ENCODE measurements at places on chromosomes 16 and 17.
A peak's percentile ranks its signal among the peaks of the same experiment; 100 is the strongest.

GRCh38 chr16:30485818-30486436 lies 13.4 kb downstream of the ITGAL start:
- DNase-seq: peak; percentile 3

DNA sequence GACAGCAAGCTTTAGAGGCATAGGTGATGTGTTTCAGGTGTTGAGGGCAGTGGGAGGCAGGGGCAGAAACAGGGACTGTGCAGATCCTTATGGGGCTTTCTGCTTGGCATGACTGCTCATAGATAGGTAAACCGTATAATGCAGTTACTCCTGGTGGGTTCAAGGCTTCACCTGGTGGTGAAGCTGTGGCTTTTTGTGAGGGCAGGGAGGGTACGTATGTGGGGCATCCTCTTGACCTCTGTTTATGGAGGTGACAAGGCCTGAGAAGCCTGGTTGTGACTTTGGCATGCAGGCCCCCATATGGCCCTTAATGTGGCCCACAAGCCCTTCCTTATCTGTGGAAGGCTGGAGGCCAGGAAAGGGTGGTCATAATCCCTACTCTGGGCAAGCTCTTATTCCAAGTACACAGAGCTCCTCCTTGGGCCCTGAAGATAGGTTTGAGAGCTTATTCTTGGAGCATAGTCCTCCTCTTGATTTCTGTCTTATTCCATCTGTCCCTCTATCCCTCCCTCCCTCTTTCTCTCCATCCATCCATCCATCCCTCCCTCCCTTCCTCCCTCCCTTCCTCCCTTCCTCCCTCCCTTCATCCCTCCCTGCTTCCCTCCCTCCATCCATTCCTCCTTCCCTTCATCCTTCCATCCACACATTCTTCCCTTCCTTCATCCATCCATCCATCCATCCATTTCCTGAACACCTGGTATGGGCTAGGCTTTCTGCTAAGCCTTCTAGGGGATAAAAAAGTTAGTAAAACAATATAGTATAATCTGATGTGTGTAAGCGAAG lies 1.3 kb upstream of the CCL16 start:
- DNase-seq: no peak

GRCh38 chr16:78307824-78308528 lies 208.5 kb downstream of the WWOX start:
- DNase-seq: no peak

GRCh38 chr16:89123001-89123830 lies 29.6 kb downstream of the ACSF3 start:
- DNase-seq: no peak

DNA sequence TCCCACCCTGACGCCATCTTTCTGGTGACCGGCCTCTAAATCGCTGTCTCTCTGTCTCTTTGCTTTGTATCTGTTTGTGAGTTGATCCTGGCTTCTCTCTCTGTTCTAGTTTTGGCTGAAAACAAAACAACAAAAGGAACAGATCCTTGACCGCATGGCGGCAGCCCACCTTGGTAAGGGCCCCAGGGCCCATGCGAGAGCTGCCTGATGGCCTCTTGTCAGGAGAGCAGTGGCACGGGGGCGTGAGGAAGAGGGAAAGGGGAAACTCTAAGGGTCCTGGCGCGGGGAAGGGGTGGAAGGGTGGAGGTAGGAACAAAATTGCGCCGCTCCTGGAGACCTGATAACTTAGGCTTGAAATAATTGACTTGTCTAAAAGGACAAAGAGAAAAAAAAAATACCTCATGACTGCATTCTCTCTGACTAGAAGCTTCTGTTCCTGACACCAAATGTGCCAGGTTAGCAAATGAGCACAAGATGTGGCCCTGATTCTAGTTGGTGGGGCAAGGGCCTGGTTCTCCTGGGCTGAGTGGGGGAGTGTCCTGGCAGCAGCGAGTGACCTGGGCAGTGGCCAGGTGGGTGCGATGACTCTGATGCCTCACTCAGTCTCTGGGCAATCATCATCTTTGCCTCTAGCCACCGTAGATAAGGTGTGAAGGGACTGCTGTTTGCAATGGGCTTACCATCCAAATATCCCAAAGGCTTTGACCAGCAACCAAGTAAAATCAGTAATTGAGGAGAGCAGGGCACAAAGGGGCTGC lies 66.0 kb downstream of the YPEL2 start:
- DNase-seq: no peak

GRCh38 chr16:17450291-17450690 lies 20.5 kb downstream of the XYLT1 start:
- DNase-seq: no peak

DNA sequence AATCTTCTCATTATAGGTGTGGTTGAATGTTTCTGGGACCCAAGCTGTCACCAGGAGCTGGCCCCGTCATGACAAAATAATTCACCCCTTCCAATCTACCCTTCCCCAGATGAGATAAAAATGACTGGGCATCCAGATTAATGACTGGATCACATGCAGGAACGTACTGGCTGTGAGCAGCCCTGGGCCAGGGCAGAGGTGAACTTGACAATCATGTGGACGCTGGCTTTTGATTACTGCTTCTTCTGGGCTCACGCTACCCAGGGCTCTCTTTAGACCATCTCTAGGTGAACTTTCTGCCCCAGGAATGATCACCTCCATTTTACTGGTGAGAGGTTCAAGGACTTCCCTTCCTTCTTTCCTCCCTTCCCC lies 18.3 kb downstream of the CBX4 start:
- DNase-seq: no peak

Data from fibroblast of skin of left quadriceps (primary cell).